ENCODE measurements at places on chromosomes 6 and 20.

GRCh38 chr20:51902933-51903332 lies 100.6 kb upstream of the SALL4 start:
- DNase-seq: no peak

- DNase-seq: no peak
These were observed 38.9 kb upstream of the THBS2 start for GRCh38 chr6:169292338-169293124.

DNA sequence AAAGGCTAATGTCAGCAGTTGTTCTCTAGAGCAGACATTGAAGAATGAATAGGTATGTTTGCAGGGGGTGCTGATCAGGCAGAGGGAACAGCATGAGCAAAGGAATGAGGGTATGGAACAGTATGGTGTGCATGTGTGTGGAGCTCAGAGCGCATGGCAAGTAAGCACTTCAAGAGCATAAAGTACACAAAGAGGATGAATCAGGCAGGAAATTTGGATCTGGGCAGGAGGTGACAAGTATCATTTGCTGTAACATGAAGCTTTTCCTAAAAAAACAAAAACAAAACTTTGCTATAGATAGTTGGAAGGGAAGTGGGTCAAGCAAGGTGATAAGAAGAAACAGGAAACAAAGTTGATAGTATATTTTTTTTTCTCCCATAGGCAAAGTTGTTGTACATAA lies 746.8 kb downstream of the HDGFL1 start:
- DNase-seq: no peak

DNA sequence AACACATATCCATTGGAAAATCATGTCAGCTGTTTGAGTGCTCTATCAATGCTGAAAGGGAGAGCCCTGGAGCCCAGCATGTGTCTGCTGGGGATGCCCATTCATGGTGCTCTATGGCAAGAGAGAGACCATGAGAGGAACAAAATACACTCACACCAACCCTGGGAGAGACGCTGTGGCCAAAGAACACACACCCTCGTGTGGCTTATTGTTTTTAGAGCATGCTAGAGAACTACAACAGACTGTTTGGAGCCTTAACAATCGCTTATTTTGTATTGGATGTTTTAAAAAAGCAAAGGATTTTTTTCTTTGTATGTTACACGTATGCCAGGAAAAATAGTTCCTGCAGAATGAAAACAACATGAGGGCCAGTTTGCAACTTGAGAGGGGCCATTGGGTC lies 151.0 kb downstream of the SLC24A3 start:
- DNase-seq: no peak
